Effector memory CD4-positive, alpha-beta T cell (primary cell): ENCODE measurements at places on chromosomes 2 and 18.

GRCh38 chr2:170500770-170501169 is 214.4 kb upstream of the SP5 start:
- DNase-seq = no peak

DNA sequence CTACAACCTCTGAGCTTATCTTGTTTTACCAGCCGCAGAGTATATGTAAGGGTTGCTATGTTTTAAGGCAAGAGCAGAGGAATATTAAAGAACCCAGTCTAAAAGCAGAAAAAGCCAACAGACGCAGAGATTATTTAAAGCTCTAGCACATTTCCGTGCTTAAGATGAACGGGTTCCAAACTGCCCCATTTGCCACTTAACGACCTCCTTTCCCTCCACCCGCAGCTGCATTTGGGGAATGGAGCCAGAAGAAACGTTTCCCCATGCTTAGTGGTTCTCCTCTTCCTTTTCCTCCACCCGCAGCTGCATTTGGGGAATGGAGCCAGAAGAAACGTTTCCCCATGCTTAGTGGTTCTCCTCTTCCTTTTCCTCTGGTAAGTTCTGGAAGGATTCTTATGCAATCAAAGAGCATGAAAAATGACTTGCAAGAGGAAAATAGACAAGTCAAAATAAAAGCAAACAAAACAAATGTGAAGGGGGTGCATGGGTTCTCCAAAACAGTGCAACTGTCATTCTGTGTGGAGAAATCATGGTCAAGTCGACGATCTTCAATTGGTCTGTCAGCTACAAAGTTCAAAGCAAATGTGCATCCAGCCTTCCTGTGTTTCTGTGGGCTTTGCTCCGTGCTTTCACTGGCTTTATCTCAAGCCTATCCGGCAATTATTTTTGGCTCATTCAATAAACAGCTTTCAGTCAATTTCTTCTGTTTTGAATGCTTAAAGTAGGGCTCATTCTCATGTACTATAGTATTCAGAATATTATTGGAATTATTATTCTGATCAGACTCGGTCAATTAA is 57.8 kb downstream of the DIPK1C start:
- DNase-seq = no peak

- no peak for DNase-seq
These were observed 197.5 kb downstream of the IRS1 start for GRCh38 chr2:226601881-226602662.

DNA sequence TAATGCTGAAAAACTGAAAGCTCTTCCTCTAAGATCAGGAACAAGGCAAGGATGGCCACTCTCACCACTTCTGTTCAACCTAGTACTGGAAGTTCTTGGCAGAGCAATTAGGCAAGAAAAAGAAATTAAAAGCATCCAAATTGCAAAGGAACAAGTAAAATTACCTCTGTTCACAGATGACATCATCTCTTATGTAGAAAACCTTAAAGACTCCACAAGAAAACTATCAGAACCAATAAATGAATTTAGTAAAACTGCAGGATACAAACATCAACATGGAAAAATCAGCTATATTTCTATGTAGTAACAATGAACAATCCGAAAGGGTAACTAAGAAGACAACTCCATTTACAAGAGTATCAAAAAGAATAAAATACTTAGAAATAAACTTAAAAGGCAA is 112.2 kb downstream of the CHN1 start:
- DNase-seq = no peak

- no peak for DNase-seq
These were observed 92.3 kb downstream of the BIN1 start for GRCh38 chr2:127014630-127015029.

GRCh38 chr2:186695081-186695756 is 1.4 kb downstream of the FAM171B start:
- DNase-seq = no peak

- DNase-seq = no peak
These were observed 130.0 kb upstream of the GPC1 start for GRCh38 chr2:240305369-240305962.

- DNase-seq = no peak
These were observed 428.4 kb downstream of the TGIF1 start for GRCh38 chr18:3878401-3878800.

DNA sequence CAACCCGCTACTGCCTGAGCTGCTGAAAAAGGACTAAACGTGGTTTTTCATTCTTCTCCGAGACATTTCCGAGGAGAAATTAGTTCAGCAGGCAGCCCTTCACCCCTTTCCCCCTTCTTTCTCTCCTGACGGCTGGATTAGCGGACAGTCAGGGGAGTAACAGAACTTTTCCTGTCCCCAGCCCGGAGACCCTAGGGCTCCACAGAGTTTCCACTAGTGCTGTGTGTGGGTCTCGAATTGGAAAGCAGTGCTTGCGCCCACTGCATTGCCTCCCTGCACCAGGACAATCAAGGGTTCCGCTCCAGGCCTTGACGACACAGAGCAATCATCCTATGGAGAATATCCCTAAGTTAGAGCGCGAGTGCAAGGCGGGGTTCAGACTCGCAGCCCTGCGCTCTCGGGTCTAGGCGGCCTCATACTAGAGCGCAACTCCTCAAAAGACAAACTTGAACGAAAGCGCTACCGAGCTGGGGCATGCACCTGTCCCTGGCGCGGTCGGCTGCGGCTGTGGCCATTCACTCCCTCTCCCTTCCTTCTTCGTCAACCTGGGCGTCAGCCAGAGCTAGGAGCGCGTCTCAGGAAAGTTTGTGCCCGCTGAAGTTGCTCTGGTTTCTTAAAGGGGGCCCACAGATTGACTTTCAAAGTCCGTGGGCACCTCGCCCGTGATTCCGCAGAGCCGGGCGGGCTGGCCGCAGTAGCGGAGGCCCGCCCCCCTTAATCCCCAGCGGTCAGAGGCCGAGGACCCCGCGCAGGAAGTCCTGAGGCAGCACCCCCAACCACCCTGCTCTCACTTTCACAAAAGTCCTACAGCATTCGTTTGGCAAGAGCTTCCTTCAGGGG is 801 bp downstream of the OSR1 start:
- no peak for DNase-seq

DNA sequence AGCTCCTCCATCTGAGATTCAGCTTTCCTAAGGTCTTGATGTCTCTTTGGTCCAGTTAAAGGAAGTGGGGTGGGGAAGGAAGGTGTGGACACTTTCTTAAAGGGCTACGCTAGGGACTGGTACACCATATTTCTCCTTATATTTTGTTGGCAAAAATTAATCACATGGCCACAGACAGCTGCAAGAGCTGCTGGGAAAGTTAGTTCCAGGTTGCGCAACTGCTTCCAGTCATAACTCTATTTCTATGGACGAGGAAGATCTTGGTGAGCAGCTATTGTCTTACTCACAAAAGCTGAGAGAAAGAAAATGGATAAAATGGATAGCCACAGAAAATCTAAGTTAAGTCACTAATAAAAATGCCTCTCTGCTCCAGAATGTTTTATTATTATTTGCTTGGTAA is 60.7 kb upstream of the PPM1B start:
- no peak for DNase-seq

DNA sequence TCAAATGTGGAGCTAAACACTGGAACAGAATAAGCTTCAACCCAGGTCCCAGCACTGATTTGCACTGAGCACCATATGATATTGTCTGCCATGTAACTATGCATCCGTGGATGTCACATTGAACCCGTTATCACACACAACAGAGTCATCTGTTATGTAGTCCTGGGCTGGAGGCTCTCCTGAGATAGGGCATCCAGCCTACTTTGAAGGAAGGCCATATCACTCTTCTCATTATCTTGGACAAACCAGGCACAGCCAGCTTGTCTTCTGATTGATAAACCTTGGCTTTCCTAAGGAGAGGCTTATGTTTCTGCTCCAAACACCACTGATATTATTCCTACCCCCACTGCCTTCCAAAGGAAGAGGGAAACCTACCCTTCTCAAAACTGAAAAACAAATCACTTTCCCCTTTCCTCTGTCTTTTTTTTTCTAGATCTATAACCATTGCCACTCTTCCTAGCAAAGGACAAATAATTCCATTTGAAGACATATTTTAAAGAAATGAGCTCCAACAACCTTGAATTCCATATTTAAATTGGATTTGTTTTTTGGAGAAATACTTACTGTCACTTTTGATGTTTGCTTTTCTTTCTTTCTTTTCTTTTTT is 16.4 kb downstream of the RSAD2 start:
- DNase-seq = no peak

DNA sequence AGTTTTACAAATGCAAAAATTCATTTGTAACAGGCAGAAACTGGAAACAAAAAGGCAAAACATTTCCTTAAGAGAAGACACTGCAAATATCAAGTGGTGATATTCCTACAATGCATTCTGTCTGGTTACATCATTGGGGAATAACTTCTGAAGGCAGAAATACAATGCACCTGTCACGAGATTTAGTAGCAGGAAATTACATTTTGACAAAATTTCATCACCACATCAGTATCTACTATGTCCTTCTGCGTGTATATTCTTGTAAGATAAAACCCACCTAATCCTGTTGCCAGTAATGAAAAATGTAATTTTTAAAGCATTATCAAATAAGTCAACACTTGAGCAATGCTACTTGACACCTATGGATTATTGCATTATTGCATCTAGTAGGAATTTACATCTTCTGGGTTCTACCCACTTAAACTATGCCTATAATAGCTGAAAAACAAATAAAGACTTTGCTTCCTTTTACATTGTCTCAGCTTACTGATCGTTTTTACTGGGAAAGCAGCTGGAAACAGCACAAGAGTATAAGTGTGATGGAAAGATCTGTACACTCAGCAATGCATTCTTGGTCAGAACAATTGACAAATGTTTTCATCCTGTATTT is 59.5 kb downstream of the IRS1 start:
- no peak for DNase-seq

GRCh38 chr2:124609667-124610066 is 584.6 kb downstream of the CNTNAP5 start:
- no peak for DNase-seq

DNA sequence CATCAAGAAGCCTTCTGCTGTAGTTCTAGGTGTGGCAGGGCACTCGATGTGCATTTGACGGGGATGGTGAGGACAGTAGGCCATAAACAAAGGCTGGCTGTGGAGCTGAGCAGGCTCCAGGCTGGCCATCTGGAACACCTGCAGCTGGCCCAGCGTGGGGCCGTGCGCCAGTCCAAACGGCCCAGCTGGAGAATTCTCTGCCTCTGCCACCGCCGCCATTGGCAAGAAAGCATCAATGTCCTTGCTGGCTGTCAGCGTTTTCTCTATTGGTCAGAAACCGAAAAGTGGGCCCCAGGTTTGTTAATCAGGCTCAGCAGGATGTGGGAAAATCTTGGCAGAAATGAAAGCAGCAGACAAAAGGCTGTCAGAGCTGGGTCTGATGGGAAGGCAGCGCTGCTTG is 24.0 kb upstream of the CTIF start:
- no peak for DNase-seq

DNA sequence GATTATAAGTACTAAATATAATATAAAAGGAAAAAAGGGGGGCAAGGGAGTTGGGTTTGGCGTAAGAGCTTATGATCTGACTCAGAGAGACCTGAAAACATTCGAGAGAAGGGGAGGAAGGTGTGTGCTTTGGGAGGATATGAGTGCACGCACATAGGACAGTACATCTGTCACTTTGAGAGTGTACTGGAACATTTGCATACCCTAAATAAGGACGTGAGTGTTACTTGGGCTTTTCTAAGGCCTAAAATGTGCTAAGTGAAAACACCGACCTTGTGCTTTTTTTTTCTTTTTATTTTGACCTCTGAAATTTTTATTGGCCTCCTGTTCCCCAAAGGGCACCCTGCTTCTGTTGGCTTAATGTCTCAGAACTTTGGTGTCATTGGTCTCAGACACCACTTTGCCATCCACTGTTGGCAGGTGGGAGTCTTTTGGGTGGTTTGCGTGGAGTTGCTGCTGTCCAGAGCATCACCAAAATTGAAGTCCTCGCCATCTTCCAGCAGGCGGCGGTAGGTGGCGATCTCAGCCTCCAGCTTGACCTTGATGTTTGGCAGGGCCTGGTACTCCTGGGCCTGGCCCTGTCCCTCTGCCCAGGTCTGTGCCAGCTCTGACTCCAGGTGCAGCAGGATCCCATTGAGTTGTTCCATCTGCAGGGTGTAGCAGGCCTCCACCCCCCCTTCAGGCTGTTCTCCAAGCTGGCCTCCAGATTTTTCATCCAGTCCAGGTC is 57.7 kb downstream of the CD28 start:
- no peak for DNase-seq

DNA sequence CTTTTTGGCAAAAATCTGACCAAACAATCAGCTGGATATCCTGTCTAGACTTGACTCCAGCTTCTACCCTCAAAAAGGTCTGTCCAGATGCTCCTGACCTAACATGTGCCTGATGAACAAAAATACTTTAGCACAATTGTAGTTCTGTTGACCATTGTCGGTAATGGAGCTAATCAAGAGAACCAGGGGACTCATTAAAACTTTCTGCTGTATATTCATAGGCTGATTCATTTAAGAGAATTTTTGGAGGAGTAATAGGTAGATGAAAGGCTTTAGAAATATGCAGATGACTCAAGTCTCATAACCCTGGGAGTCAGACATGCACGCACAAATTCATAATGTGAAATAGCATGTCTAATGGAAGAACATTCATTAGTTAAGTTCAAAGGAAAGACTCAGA is 514.2 kb downstream of the TXNL1 start:
- no peak for DNase-seq

DNA sequence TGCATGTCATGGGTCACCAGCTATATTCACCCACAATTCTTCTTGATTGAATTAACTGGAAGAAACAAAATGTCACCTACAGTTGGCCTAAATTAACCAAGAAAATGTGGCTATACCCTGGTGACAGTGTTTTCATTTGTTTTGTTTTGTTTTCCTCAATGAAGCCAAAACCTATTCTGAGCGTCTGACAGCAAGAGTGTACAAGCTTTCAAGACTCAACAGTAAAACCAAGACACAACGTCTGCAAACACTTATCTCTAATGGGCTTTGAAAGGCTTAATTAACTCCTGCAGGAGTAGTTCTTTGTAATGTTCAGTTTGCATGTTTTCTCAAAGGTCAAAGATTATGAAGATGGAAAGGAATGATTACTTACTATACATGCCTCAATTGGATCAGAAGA is 827.6 kb upstream of the KLHL29 start:
- no peak for DNase-seq

- DNase-seq = no peak
These were observed 9.5 kb downstream of the FASTKD2 start for GRCh38 chr2:206774871-206775270.

DNA sequence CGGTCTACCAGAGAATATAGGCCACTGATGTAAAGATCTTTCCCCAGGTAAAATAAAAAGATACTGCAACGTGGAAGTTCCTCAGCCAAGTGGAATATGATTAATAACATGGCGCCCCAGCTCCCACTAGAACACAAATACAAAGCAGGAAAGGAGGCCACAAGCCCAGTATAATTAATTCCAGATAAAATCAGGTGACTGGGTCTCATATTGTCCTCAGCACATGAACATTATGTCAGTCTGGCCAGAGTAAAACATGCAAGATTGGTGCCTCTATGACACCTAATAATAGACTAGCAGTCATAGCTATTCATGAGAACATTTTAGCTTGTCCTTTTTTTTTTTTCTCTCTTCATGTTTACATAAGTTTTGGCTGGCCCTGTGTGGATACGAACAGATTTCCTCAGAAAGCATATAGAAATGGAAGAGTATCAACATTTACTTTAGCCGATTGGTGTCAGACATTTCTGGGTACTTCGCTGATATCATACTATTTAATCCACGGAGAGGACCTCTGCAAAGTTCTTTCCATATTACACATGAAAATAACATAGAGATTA is 523.8 kb upstream of the SETBP1 start:
- DNase-seq = no peak
